NCI-H524 (cell line): ENCODE measurements at places on chromosomes 2 and 18.

DNA sequence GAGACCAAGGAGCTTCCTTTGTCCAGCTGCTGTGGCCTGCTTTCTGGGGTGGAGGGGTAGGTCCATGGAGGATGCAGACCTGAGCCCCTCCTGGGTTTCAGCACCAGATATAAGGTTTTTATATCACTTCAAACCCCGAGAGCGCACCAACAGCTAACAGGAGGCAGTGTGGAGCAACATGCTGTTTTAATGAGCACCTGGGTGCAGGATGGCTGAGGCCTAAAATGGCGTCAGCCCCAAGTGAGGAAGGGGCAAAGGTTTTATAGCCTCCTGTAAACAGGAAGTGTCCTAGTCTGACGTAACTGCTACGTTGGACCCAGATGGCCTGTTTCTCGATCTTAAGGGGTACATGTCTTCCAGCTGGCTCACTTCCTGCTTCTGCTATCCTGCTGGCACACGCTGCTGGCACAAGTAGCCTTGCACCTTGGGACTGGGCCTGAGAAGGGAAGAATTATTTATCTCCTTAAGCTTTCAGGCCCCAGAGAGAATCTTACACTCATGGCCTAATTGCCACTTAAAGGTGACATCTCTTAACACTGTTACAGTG, 11.4 kb upstream of the REG1B start:
- no peak for DNase-seq

GRCh38 chr2:239381709-239382134, 19.1 kb downstream of the HDAC4 start:
- DNase-seq: no peak

GRCh38 chr2:201358684-201359083, 1.5 kb upstream of the FLACC1 start:
- DNase-seq: no peak

DNA sequence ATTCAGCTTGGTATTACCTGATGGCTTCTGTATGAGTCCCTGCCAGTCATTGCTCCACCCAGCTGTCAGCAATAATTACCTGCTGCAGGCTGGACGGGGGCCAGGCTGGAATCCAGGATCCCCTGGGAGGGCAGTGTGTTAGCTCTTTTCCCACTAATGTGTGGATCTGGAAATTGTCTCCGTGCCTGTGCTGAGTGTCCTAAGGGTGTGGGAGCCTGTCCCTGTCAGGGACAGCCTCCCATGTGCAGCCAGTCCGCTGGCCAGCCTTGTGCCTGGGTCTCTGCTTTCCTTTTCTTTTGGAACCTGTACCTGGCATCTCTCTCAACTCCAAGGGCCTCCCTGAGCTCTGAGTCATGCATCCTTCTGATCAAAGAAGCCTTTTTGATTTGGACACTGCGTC, 107.2 kb upstream of the SPRED2 start:
- DNase-seq: peak; percentile 1

DNA sequence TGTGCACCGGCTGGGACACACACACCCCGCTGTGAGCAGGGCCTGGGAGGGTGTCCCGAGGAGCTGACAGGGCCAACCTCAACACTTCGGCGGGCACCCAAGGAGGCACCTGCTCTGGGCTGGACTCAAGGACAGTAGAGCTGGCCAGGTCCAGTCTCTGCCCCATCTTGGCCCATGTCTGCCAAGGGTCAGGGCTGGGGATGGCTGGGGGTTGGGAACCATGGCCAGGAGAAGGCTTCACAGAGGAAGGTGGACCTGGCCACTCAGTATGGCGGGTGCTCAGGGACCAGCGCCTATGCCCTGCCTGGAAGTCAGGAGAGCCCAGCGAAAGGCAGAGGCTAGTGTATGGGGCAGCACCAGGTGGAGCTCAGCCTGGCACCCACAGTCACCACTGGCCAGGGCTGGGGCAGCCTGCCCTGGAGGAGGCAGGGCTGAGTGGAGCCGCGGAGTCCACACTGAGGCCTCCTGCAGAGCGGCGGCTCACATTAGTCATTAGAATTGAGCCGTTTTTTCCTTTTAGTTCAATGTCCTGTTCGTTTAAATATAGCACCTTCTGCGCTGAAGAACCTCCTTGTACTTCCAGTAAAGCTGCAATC, 4.2 kb downstream of the ERFE start:
- DNase-seq: no peak

DNA sequence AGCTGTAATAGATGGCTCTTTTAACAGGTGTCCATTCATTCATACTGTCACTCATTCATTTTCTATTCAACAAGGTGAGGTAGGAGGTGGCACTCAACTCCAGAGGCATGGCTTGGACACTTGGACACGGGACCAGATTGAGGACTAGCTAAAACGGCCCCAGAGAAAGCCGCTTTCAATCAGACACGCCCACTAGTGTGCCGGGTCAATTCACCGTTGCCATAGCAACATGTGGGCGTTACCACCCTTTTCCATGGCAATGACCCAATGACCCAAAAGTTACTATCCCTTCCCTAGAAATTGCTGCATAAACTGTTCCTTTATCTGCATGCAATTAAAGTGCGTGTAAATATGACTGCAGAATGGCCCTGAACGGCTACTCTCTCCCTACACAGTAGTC, 49.2 kb upstream of the LGALSL start:
- no peak for DNase-seq

DNA sequence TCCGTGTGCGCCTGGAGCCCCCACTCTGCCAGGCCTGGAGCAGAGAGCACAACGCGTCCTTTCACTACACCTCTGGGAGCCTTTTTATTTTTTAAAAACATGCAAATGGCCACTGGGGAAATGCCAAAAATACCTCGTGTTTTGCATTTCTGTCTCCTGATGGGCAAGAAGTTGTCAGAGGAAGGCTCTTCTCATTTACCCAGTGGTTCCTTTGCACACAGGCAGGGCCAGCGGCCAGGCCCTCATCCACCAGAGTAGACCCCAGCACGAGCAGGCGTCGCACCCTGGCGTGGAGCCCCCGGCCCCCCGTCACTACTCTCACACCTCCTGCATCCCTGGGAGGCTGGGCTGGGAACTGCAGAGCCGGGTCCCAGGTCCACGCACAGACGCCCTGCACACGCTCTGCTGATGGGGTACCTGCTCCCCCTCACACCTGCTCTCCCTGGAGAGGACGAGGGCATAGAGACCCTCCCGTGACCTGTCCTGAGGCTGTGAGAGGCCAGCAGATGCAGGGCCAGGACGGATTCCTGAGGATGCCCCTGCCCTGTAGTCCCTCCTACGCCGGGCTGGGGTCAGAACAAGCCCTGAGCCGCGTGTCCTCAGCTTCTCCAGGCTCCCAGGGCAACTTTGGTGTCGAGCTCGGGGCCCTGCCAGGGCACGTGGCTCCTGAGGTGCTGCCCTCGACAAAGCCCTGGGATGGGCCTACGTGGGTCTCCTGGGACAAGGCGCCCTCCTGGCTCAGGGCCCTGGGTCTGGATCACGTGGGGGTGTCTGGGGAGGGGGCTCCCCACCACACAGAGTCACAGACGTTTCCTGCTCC, 65.0 kb downstream of the NFATC1 start:
- no peak for DNase-seq

DNA sequence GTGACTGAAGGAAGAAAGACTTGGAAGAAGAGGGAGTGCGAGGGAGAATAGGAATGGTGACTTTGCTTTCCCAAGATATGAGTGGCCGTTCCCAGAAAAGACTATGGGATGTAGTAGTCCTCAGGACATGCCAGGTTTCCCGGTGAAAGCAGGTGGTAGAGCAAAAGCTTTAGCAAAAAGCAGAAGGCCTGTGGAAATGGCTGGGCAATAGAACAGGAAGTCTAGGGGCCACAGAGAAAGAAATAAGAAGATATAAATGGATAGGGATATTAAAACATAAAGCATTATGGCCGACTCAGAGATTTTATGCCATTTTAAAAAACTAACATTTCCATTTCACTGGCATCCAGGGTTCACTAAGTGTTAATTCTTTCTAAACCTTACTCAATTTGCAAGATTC, 1.2 kb upstream of the SERPINB13 start:
- DNase-seq: no peak

GRCh38 chr2:134440336-134440909, 186.6 kb downstream of the MGAT5 start:
- DNase-seq: no peak

DNA sequence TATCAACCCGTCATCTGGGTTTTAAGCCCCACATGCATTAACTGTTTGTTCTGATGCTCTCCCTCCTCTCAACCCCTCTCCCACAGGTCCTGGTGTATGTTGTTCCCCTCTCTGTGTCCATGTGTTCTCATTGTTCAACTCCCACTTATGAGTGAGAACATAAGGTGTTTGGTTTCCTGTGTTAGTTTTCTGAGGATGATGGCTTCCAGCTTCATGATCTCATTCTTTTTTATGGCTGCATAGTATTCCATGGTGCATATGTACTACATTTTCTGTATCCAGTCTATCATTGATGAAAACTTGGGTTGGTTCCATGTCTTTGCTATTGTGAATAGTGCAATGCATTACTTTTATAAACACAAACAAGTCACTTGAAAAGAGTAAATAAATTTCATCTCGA, 7.0 kb upstream of the INPP1 start:
- DNase-seq: no peak

DNA sequence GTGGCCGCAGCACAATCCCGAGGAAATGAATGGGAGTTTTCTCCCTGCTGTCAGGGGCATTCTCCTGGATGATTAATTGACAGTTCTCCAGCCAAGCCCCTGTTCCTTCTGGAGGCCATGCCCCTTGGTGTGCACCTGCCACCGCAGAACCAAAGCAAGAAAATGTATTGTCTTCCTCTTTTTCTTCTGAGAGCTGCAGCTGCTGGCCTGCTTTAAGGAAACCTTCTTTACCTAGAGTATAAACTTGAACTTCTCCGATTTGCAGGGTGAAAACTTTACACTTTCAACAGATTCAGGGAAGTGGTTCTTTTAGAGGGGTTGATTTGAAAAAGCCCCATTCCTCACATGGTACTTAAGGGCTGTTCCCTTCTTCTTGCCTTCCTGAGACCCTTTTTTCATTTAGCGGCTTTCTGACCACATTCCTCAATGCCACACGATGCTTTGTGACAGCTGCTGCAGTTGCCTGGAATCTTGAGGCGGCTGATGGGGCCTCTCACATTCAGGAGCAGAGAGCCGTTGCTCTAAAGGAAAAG, 402.8 kb downstream of the TXNL1 start:
- peak; percentile 3 for DNase-seq

DNA sequence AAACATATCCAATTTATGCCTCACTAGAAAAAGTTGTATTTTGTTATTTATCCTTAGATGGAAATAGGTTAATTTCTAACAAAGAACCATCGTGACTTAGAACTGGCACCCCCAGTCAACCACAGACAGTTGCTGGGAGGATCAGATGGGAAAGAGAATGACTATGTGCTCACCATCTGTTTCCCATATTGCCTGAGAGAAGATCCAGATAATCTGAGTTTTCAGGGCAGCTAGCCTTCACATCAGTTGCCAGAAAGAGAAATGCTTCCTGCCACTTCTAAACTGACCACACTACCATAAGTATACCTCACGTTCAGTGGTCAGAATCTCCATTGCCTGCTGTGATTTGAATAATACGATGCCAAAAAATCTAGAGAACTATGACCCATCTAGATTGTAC, 28.4 kb upstream of the NEB start:
- peak; percentile 66 for DNase-seq

DNA sequence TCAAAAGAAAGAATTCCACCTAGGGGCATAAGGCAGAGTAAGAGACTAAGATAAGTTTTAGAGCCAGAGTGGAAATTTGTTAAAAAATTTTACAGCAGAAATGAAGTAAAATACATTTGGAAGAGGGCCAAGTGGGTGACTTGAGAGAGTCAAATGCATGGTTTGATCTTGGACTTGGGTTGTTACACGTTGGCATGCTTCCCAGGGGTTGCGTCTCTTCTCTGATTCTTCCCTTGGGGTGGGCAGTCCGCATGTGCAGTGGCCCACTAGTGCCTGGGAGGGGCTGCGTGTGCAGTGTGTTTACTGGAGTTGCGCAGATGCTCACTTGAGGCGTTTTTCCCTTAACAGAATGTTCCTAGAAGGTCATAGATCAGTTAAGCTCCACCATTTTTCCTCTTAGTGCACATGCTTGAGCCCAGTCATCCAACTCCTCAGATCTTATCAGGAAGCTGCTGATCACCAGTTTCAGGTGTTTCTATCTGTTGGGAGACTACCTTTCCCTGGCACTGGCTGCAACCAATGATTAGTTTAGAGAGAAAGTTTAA, 13.1 kb downstream of the SEH1L start:
- DNase-seq: no peak
